GM23248 (cell line): ENCODE measurements at places on chromosomes 11 and 22. TPM values are rescaled to one million over a fixed set of nuclear protein-coding genes. Genes with fewer than 3 reads are reported as not detected.
A peak's percentile ranks its signal among the peaks of the same experiment; 100 is the strongest.

The PIK3IP1 gene
- total RNA-seq, result 8.3 and 16.1 TPM in 2 replicates

The MPZL2 gene
- not detected in 2 replicates for total RNA-seq

The OR6A2 gene
- total RNA-seq, result not detected in 2 replicates

The NRGN gene
- 0.32 TPM in 1 of 2 replicates, not detected in the other for total RNA-seq

The SUSD2 gene
- total RNA-seq, result under 0.01 TPM in 1 of 2 replicates, not detected in the other

The LDHAL6A gene
- not detected in 2 replicates for total RNA-seq

GRCh38 chr22:42760806-42761565 lies 40.3 kb upstream of the A4GALT start:
- no peaks in the 10 kb centered on the region for H3K36me3 ChIP-seq
- no peak for DNase-seq
- H3K27ac ChIP-seq, result no peak overlapping the region
- H3K27me3 ChIP-seq, result no peaks in the 10 kb centered on the region
- H3K4me1 ChIP-seq, result 0 out of 2 replicates have a peak, but pooled peaks cover under 1% of the 10 kb centered on the region
- H3K4me3 ChIP-seq, result no peak overlapping the region

DNA sequence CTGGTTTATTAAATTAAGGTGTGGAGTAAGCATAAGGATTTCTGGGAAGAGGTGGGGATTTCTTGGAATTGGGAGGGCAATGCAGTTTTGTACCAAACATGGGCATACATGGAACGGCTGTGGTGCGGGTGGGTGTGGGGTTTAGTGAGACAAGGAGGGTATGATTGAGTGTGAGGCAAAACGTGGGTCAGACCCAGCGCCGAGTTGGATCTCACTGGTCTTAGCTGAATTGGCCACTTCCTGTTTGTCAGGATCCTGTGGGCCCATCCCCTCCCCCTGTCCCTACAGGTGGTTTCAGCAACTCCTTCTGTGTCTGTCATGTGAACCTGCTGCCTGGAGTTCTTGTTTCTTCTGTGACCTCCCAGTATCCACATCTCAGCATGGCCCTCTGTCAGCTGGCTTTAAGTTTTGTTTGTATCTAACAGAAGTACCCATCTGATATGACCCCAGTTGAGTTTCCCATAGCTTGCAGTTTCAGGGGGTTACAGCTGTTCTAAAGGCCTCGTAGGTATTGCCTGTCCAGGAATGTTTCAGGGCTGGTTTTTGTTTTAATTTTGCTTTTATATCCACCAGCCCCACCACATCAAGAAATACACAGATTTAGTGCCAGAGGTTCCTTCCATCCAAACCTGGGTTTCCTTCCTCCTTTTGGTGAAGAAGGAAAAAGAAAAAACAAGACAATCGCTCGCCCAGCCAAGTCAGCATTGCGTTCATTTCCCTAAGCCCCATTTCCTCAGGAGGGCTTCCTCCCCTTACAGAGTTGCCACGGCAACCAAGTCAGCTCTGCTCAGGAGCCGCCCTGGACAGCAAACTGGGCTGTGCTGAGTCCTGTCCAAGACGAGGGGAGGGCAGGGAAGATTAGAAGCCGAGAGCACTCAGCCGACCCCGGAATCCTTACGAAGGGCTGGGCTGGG lies 6.0 kb downstream of the APOL1 start:
- no peak for DNase-seq
- no peaks in the 10 kb centered on the region for H3K36me3 ChIP-seq
- no peaks in the 10 kb centered on the region for H3K27me3 ChIP-seq
- H3K4me3 ChIP-seq, result no peak overlapping the region

- H3K4me1 ChIP-seq, result peaks cover 28% of the 10 kb centered on the region
- peak overlapping the region; percentile 11 for H3K27ac ChIP-seq
- peak; percentile 49 for DNase-seq
Observed at GRCh38 chr11:122365610-122366360, 249.8 kb upstream of the BLID start.

- no peaks in the 10 kb centered on the region for H3K27me3 ChIP-seq
- H3K36me3 ChIP-seq, result no peaks in the 10 kb centered on the region
- H3K27ac ChIP-seq, result no peak overlapping the region
- H3K4me3 ChIP-seq, result no peak overlapping the region
- no peaks in the 10 kb centered on the region for H3K4me1 ChIP-seq
Observed at GRCh38 chr11:134425413-134425812, 13.4 kb upstream of the B3GAT1 start.

DNA sequence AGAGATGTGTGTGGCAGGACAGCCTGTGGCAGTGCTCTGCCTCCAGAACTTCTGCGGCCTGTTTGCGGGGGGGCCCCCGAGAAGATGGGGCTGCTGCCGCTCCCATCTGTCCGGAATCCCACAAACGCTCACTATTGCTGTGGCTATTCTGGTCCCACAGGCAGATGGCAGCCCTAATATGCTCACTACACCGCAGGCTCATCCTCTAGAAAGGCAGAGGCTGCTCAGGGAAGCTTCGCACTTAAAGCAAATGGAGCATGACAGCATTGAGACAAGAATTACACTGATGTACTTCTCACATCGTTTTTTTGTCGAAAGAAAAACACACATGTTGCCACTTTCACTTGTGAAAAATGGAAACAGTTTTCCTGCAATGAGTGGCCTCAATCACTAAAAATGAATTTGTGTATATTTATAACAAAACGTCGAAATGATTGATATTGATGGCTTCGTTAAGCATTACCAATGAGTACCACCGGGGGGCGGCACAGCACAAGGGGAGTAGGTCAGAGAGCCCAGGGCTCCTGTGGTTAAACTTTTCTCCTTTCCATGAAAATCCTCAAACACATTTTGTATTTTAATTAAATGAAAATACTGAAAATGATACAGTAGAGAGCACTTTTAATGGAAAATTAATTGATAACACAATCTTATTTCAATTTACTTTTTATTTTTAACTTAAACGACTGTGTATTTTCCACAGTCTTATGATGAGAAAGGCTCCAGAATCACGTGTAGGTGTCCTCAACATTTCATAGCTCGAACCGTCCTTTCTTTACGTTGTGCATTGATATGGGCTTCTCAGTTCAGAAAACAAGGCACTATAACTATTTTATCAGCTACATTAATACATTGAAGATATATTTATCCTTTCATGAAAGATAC lies 69.1 kb downstream of the CTTN start:
- H3K36me3 ChIP-seq, result no peaks in the 10 kb centered on the region
- peak; percentile 67 for DNase-seq
- no peaks in the 10 kb centered on the region for H3K4me1 ChIP-seq
- no peak overlapping the region for H3K27ac ChIP-seq
- peaks cover 16% of the 10 kb centered on the region for H3K27me3 ChIP-seq

- no peak for DNase-seq
- H3K4me1 ChIP-seq, result no peaks in the 10 kb centered on the region
- H3K27me3 ChIP-seq, result no peaks in the 10 kb centered on the region
- no peaks in the 10 kb centered on the region for H3K36me3 ChIP-seq
Observed at GRCh38 chr11:22079133-22079872, 113.6 kb upstream of the ANO5 start.

- H3K36me3 ChIP-seq, result no peaks in the 10 kb centered on the region
- H3K4me3 ChIP-seq, result no peak overlapping the region
- no peaks in the 10 kb centered on the region for H3K27me3 ChIP-seq
- H3K27ac ChIP-seq, result no peak overlapping the region
Observed at GRCh38 chr11:9596926-9597464, 23.5 kb downstream of the WEE1 start.

DNA sequence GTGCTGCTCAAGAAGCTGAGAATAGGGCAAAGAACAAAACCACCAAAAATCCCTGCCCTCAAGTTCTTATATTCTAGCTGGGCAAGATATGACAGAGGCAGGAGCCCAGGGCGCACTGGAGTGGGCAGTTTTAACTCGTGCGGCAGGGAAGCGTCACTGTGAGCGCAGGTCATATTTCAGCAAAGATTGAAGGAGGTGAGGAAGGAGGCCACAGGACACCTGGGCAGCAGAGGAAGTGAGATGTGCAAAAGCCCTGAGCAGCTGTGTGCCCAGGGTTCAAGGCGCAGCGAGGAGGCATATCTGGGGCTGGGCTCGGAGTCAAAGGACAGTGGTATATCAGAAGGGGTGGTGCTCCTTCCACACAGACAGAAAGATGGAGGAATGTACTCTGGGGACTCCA lies 13.5 kb downstream of the KCNC1 start:
- DNase-seq, result no peak
- H3K27me3 ChIP-seq, result peaks cover 11% of the 10 kb centered on the region; the same call in 1 of the 2 replicates
- no peak overlapping the region for H3K4me3 ChIP-seq
- no peak overlapping the region for H3K27ac ChIP-seq
- peaks cover 4% of the 10 kb centered on the region; the same call in 1 of the 2 replicates for H3K4me1 ChIP-seq

GRCh38 chr11:27723687-27724086 lies 23.4 kb upstream of the BDNF start:
- no peak for DNase-seq
- H3K4me3 ChIP-seq, result no peak overlapping the region
- no peak overlapping the region for H3K27ac ChIP-seq
- H3K27me3 ChIP-seq, result peaks cover 18% of the 10 kb centered on the region
- H3K4me1 ChIP-seq, result peaks cover 8% of the 10 kb centered on the region
- no peaks in the 10 kb centered on the region for H3K36me3 ChIP-seq

DNA sequence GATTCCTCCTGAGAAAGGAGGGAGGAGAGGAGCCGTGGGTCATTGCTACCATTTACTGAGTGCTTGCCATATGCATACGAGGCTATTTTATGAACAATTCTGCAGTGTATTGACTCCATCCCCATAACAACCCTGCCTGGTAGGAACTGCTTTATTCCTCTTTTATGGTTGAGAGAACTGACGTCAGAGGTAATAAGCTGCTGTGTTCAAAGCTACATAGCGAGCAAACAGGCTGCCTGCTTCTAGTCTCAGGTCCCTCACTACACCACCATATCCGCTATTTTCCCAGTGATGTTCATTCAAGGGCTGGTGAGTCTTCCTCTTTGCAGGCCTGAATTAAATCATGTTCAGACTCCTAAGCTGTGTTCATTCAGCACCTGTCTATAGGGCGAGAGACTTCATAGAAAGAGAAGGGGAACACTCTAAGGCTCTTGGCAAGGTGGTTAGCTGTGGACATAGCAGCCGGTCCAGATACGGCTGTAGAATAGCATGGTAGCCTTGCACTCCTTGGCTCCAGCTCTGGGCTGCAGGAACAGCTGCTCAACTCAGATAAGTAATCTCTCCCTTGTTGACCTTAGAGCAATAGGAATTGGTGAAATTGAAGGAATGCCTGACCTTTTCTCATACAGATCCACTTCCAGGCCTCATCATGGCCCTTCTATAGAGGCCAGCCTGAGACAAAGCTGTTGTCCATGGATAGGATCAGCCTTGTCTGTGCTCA lies 82.6 kb downstream of the MICAL2 start:
- peaks cover 6% of the 10 kb centered on the region for H3K36me3 ChIP-seq
- DNase-seq, result no peak
- no peaks in the 10 kb centered on the region for H3K27me3 ChIP-seq
- H3K27ac ChIP-seq, result no peak overlapping the region

DNA sequence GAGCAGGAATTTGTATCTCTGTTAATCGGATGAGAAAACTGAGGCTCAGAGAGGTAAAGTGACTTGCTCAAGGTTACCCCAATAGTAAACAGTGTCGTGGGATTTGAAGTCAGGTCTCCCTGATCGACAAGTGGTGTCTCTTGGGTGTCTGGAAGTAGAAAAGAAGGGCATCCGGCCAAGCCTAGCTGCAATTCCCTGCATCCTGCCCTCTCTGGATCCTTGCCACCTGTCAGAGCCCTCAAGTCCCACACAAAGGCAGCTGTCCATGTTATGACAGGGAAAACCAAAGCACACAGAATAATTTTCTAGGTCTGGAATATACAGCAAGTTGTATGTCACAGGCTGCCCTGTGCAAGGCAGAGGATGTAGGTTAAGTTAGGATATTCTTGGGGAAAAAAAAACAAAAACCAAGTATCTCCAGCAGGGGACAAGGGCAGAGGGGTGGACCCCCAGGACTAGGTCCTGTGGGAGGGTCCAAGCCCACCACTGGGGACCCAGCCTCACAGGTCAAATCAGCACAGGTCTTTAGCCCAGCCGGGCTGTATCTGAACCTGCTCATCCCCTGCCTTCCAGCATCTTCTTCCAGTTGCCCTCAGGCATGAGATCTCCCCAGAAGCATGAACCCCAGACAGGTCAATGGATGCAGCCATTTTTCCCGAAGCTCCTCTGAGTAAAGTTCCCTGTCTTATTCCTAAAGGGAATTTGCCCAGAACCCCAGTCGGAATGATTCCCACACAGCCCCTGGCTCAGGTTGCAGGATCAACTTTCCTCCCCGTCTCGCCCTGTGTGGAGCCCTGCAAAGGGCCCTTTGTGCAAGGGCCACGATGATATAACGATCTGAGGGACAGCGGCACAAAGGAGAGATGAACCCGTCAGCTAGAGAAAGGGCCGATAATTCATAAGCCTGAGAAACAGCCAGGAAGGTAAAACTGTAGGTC lies 15.0 kb downstream of the USH1C start:
- peaks cover 25% of the 10 kb centered on the region for H3K27me3 ChIP-seq
- no peaks in the 10 kb centered on the region for H3K36me3 ChIP-seq
- no peak overlapping the region for H3K27ac ChIP-seq
- no peaks in the 10 kb centered on the region for H3K4me1 ChIP-seq
- no peak for DNase-seq

GRCh38 chr11:83533166-83533565 lies 247.0 kb upstream of the CCDC90B start:
- no peaks in the 10 kb centered on the region for H3K4me1 ChIP-seq
- no peak overlapping the region for H3K27ac ChIP-seq
- no peak overlapping the region for H3K4me3 ChIP-seq
- H3K36me3 ChIP-seq, result no peaks in the 10 kb centered on the region

DNA sequence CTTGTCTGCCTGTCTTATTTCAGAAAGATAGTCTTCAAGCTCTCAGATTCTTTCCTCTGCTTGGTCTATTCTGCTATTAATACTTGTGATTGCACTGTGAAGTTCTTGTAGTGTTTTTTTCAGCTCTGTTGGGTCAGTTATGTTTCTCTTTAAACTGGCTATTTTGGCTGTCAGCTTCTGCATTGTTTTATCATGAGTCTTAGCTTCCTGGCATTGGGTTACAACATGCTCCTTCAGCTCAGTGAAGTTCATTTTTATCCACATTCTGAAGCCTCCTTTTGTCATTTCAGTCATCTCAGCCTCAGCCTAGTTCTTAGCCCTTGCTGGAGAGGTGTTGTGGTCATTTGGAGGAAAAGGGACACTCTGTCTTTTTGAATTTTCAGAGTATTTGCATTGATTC lies 15.5 kb upstream of the DEPDC7 start:
- H3K36me3 ChIP-seq, result no peaks in the 10 kb centered on the region
- peak; percentile 80 for DNase-seq
- H3K4me1 ChIP-seq, result peaks cover 18% of the 10 kb centered on the region
- H3K27me3 ChIP-seq, result no peaks in the 10 kb centered on the region
